ENCODE measurements at places on chromosomes 2 and 18. TPM values are rescaled to one million over a fixed set of nuclear protein-coding genes. Genes with fewer than 3 reads are reported as not detected.
A peak's percentile ranks its signal among the peaks of the same experiment; 100 is the strongest.

Gene HOXD13
- total RNA-seq: not detected

DNA sequence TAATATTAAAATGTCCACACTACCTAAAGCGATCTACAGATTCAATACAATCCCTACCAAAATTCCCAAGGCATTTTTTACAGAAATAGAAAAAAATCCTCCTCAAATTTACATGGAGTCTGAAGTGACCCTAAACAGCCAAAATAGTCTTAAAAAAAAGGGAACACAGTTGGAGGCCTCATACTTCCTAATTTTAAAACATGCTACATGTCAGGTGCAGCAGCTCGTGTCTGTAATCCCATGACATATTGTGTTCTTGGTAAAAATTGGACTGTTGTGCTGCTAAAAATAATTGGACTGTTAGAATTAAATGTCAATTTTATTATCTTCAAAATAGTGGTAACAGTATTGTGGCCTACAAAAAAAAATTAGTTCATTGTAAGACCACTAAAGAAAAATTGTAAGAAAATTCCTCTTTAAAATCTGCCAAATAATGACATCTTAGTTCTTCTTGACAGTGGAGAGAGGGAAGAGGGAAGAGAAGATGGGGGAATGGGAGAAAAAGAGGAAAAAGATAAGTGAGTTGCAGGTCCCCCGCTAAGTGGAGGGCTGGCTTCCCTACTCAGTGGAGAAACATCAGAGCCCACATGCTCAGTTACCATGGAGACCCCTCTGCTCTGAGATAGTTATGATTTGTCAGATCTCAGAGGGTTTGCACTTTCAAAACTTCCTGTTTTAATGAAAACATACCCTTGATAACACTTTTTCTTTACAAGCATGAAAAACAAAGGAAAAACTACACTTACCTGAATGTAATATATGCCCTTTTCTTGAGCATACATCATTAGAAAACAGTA, 46.5 kb downstream of the UNC50 start:
- no peaks in the 10 kb centered on the region for H3K36me3 ChIP-seq
- H3K27ac ChIP-seq: no peak overlapping the region
- no peak overlapping the region for H3K4me3 ChIP-seq
- no peaks in the 10 kb centered on the region for H3K4me1 ChIP-seq
- no peaks in the 10 kb centered on the region for H3K27me3 ChIP-seq
- DNase-seq: no peak

- peak overlapping the region; percentile 34 for H3K4me3 ChIP-seq
- no peak overlapping the region for H3K27ac ChIP-seq
- H3K4me1 ChIP-seq: peaks cover 19% of the 10 kb centered on the region
- no peaks in the 10 kb centered on the region for H3K27me3 ChIP-seq
- peak; percentile 88 for DNase-seq
- H3K36me3 ChIP-seq: no peaks in the 10 kb centered on the region
These were observed 59.1 kb downstream of the TNS1 start for GRCh38 chr2:217943446-217944321.

DNA sequence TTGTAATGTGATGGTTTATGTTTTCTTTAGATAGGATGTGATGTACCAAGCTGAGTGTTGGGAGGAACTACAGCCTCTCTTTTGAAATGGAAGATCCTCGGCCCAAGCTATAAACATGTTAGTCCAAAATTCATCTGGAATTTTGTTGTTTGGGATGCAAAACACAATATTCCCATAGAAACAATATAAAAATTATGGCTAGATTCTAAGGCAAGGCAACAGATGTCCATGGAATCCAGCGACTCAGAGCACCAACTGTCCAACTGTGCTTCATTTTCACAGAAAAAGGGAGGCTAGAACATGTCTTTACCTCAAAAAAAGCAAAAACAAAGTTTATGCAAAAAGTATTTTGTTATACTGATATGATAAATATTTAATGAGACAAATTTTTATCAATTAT, 52.4 kb upstream of the ATP8B1 start:
- H3K4me1 ChIP-seq: 0 out of 2 replicates have a peak, but pooled peaks cover 8% of the 10 kb centered on the region
- H3K4me3 ChIP-seq: no peak overlapping the region
- no peaks in the 10 kb centered on the region for H3K27me3 ChIP-seq

Gene ALPI
- total RNA-seq: not detected

Gene PIEZO2
- 8.2 TPM for total RNA-seq

DNA sequence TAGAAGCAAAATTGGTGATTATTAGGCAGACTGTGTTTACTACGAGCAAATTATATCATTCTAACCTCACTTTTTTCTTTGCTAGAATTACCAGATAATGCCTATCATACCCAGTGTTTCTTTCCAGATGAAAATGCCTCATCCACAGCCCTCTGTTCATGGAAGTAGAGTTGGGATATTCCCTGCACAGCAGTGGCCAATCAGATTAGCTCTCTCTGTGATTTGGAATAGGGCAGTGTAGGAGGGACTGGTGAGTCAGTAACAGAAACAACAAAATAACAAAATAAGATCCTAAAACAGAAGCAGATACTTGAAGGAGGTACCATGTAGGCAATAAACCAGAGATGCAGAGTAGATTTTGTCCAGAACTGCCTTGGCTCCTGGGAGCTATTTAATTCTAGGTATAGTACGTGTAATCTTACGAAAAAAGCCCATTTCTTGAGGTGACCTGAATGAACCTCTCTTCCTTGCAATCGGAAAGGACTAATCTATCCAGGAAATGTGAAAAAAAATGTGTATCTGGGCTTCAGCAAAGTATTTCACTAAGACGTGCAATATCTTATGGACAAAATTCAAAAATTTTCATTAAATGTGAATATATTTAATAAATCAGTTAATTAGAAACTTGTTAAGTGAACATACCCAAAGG, 18.4 kb upstream of the TMEM17 start:
- no peak overlapping the region for H3K27ac ChIP-seq
- H3K36me3 ChIP-seq: no peaks in the 10 kb centered on the region
- no peaks in the 10 kb centered on the region for H3K27me3 ChIP-seq
- H3K4me3 ChIP-seq: no peak overlapping the region
- DNase-seq: no peak
- peaks cover 18% of the 10 kb centered on the region for H3K4me1 ChIP-seq

Gene SPP2
- total RNA-seq: not detected

Data from GM23338 (cell line).